T47D (cell line): ENCODE measurements at places on chromosomes 1 and 21.

DNA sequence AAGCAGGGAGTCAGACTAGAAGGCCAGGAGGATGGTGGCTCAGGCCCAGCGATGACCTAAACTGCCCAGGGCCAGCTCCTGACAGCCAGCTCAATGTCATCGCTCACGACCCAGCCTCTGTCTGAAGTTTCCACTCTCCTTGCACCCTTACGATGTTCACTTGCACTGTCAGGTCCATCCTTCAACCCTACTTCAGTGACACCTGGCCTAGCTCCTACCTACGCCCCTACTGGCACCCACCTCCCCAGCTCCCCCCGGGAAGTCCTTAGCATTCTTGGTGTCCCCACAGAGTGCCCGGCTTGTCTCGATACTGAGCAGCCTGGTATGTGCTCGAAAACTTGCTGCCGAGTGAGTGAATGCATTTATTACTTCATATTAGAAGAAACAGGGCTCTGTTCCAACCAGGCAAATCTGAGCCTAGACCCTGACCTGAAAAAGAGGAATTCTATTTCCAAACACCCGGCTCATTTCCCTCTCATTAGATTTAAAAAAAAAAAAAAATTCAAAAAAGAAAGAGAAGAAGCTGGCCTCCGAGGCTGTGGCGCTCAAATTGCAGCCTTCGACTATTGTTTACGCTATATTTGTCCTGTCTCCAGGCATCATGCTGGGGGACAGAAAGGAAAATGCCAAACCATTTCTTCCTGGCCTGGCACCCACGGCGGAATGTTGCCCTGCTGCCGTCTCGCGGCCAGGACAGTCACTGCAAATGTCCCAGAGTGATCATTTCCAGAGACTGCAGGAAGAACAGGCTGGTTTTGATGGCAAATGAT is 29.8 kb upstream of the LRRC38 start:
- DNase-seq: peak; percentile 63

GRCh38 chr1:108079440-108080025 is 114.6 kb upstream of the VAV3 start:
- no peak for DNase-seq

GRCh38 chr1:39525366-39526165 is 34.1 kb downstream of the BMP8A start:
- DNase-seq: no peak

GRCh38 chr21:37130971-37131370 is 57.9 kb downstream of the TTC3 start:
- no peak for DNase-seq

- DNase-seq: no peak
Observed at GRCh38 chr1:53315456-53316423, 12.1 kb downstream of the LRP8 start.

DNA sequence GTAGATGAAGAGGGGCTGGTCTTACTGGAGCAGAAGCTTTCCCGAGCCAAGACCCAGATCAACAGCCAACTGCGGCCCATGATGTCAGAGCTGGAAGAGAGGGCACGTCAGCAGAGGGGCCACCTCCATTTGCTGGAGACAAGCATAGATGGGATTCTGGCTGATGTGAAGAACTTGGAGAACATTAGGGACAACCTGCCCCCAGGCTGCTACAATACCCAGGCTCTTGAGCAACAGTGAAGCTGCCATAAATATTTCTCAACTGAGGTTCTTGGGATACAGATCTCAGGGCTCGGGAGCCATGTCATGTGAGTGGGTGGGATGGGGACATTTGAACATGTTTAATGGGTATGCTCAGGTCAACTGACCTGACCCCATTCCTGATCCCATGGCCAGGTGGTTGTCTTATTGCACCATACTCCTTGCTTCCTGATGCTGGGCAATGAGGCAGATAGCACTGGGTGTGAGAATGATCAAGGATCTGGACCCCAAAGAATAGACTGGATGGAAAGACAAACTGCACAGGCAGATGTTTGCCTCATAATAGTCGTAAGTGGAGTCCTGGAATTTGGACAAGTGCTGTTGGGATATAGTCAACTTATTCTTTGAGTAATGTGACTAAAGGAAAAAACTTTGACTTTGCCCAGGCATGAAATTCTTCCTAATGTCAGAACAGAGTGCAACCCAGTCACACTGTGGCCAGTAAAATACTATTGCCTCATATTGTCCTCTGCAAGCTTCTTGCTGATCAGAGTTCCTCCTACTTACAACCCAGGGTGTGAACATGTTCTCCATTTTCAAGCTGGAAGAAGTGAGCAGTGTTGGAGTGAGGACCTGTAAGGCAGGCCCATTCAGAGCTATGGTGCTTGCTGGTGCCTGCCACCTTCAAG is 57.3 kb downstream of the LAMC2 start:
- DNase-seq: no peak

- no peak for DNase-seq
Observed at GRCh38 chr1:190908691-190909090, 431.0 kb upstream of the BRINP3 start.

- DNase-seq: no peak
Observed at GRCh38 chr1:177998696-177999631, 29.1 kb upstream of the SEC16B start.

GRCh38 chr1:108316545-108316944 is 72.7 kb upstream of the NBPF4 start:
- no peak for DNase-seq

DNA sequence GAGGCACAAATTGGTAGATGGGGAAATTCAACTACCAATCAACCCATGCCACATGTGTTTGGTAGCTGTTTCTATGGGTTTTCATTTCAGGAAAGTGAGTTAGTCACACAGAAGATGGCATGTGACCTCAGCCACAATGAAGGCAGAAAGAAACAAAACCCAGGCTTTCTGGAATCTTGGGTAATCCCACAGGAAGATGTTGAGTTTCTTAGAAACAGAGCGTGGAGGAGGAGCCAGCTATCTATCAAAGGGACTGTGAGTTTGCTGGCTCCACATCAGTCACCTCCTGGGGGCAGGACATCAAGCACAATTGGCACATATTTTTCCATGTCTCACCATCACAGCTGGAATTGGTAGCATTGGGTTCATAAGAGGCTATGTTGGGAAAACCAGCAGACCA is 188.9 kb upstream of the PLXNA2 start:
- DNase-seq: no peak

GRCh38 chr1:10662824-10663677 is 133.4 kb downstream of the CASZ1 start:
- no peak for DNase-seq
